Stimulated activated CD4-positive, alpha-beta T cell treated with anti-CD3 and anti-CD28 coated beads, TNF-alpha, amount 100 ng/mL, for 1 hour (primary cell): ENCODE measurements at places on chromosomes 16 and 17.

DNA sequence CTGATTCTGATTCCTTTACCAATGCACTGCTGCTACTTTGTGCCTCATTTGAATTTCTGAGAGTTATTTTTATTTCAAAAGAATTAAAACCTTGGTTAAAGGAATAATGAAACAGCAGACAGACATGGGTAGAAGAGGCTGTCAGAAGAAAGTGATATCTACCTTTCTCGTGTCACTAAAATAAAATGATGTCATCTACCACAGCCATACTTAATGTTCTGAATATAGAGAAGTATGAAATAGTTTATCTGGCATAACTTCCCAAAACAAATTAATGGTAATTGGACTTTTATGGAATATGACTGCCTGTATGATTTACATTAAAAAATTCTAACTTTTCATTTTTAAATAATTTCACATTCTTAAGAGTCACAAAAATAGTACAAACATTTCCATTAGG is 52.5 kb downstream of the EFCAB13 start:
- DNase-seq: no peak

DNA sequence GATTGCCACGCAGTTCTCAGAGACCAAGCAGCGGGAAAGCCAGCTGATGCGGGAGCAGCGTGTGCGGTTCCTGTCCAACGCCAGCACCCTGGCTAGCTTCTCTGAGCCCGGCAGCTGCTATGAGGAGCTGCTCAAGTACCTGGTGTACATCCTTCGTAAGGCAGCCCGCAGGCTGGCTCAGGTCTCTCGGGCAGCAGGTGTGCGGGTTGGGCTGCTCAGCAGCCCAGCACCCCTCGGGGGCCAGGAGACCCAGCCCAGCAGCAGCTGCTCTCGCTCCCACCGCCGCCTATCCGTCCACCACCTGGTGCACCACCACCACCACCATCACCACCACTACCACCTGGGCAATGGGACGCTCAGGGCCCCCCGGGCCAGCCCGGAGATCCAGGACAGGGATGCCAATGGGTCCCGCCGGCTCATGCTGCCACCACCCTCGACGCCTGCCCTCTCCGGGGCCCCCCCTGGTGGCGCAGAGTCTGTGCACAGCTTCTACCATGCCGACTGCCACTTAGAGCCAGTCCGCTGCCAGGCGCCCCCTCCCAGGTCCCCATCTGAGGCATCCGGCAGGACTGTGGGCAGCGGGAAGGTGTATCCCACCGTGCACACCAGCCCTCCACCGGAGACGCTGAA is 15.2 kb downstream of the CACNA1G start:
- DNase-seq: no peak

- no peak for DNase-seq
Measured at GRCh38 chr17:73133911-73134649, 30.7 kb upstream of the SSTR2 start.

DNA sequence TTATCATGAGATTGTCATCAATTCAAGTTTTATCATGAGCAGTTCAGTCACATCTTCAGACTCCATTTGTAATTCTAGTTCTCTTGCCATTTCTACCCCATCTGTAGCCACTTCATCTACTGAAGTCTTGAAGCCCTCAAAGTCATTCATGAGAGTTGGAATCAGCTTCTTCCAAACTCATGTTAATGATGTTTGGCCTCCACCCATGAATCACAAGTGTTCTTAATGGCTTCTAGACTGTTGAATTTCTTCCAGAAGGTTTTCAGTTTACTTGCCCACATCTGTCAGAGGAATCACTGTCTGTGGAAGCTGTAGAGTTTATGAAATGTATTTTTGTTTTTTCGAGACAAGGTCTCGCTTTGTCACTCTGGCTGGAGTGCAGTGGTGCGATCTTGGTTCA is 16.0 kb downstream of the NSRP1 start:
- no peak for DNase-seq

DNA sequence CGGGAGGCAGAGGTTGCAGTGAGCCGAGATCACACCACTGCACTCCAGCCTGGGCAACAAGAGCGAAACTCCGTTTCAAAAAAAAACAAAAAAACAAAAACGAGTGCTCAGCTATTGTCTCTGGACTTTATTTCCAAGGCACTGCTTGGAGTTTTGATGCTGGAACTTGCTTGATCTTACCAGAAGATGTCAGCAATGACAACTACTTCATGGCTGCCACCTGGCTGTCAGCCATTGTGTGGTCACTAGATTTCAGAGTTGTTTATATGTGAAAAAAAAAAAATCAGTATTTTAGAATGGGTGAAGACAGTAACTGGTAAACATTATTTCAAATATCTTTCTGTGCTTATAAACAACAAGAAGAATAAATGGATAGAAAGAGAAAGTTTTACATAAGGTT is 26.3 kb upstream of the OR4D1 start:
- no peak for DNase-seq

GRCh38 chr17:71302721-71303549 is 817.9 kb upstream of the SOX9 start:
- DNase-seq: no peak

DNA sequence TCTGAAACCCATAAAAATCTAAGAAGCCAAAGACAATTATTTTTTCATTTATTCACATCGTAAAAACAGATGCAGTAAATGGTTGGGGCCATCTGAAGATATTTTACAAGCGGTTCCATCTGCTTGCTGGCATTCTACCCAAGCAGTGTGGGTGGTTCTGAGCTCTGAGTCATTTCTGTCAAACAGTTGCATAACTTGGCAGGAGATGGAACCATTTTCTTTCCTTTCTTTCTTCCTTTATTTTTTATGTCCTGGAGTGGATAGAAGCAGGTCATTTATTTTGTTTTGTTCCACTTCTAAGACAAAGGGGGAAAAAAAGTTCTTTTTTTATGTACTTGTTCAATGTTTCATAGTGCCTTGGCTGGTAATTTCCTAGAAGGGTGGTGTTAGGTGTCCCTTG is 1151.9 kb upstream of the GOT2 start:
- DNase-seq: no peak

- DNase-seq: no peak
Measured at GRCh38 chr16:53732296-53732929, 28.5 kb downstream of the FTO start.

DNA sequence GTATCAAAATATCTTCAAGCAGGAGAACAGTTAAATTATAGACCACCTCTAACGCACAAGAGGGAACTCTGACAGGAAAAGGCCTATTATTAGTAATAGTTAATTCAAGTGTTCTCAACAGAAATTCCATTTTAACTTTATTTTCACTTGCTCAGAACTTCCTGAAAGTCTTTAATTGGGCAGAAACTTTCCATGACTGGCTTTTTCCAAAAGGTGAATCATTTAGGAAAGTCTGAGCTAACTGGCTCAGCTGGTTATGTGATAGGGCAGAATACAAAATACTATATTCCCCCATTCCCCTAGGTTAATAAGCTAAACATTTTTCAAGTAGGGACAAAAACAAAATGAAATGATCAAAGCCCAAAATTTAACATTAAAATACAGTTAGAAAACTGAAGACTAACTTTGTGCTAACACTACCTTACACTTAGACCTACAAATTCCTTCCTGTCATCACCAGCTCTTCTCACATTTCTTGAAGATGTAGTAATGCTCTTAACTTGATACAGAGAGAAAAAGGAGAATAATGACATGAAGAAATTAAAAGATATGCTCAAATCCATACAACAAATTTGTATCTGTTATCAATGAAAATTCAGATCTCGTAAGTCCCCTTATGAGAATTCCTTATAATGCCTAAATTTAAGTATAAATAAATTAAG is 31.0 kb downstream of the CFDP1 start:
- no peak for DNase-seq

DNA sequence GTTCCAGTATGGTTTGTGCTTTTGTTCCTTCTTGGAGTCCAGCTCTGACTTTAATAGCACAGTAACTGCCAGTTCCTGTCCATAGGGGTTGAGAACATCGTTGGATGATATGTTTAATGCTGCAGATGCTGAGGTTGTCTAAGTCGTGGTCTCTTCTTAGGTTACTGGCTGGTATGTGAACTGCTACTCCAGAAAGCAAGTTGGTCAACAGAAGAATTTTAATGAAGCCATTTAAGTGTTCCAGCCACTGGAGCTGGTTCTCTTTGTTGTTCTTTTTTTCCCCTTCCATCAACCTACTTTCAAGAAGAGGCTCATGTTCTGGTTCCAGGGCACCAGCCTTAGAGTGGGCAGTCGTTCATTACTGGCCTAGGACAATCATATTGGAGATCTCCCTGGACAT is 140.3 kb upstream of the TBX2 start:
- DNase-seq: no peak

DNA sequence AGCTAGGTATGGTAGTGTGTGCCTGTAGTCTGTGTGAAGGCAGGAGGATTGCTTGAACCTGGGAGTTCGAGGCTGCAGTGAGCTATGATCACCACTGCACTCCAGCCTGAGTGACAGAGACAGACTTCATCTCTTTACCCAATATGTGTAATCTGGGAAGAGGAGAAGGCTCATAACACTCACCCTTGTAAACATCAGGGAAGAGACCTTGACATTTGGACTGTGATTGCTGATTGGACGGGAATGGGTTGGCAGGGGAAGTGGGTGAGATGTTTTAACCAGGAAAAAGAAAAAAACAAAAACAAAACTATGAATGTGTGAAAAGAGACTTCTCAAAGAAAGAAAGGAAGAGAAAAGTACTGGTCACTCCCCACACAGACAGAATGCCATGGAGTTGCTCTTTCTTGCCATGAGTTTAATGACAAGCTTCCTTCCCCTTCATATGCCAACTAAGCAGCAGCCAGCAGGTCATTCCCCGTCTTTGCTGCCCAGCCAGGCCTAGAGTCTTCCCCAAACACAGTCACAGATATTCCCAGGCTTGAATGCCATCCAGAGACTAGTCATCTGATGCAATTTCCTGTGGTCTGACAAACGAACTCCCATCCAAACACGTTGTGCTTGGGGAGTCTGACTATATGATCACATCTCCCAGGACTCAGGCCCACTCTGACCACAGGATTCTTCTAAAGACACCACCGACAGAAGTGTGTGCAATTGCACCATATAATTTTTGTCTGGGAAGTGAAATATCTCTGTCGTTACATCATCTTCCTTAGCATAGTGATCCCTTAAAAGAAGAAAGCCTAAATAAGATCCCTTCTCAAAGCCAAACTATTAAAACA is 3.6 kb upstream of the XAF1 start:
- no peak for DNase-seq

- DNase-seq: no peak
Measured at GRCh38 chr17:1224330-1224729, 44.5 kb upstream of the ABR start.

DNA sequence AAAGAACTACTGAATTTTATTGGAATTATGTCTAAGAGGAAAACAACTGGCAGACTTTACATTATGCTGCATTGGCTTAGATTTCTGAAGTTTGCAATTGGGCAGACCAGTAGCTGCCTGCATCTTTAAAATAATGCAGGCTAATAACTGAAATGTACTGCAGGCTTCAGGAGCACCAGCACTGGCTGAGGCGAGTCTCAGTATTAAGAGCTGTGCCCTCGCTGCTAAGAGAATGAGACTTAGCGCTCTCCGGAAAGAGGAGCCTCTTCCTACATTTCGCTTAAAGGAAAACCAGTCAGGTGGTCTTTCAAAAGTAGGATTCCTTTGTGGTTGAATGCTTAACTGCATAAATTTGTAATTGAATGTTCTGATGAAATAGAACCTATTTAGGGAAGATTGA is 885 bp downstream of the CNTNAP4 start:
- DNase-seq: no peak

DNA sequence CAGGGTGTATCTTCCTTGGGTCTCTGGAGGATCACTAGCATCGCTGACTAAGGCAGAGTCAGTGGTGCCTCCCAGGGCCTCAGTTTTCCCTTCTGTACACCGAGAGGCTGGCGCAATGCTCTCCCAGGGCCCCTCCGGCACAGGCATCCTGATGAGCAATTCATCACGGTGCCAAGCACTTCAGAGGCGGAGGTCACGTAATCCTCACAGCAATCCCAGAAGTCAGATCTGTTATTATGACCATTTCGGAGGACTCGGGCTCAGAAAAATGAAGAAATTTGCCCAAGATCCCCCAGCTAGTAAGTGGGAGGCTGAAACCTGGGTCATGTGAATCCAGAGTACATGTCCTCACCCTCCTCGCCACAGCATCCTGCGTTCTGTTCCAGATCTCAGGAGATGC is 46.5 kb downstream of the AIPL1 start:
- DNase-seq: no peak

DNA sequence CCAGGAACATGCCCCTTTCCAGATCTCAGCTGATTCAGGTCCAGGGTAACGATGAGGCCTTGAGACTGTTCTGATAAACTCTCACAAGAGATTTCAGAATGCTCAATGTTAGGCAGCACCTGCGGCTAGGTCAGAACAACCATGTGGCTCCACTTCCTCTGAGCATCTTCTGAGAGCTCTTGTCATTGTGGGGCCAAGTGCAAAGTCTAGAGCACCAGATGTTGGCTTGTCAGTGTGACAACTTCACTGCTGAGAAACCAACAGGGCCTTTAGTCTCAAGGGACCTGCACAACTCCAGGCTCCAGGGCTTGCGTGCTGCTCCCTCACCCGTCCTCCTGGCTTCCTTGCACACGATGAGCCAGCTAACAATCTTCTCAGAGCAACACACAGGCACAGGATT is 29.0 kb downstream of the FCSK start:
- no peak for DNase-seq

GRCh38 chr16:14496786-14497185 is 133.3 kb downstream of the PARN start:
- no peak for DNase-seq

GRCh38 chr16:19935694-19936093 is 51.0 kb upstream of the GPRC5B start:
- no peak for DNase-seq

DNA sequence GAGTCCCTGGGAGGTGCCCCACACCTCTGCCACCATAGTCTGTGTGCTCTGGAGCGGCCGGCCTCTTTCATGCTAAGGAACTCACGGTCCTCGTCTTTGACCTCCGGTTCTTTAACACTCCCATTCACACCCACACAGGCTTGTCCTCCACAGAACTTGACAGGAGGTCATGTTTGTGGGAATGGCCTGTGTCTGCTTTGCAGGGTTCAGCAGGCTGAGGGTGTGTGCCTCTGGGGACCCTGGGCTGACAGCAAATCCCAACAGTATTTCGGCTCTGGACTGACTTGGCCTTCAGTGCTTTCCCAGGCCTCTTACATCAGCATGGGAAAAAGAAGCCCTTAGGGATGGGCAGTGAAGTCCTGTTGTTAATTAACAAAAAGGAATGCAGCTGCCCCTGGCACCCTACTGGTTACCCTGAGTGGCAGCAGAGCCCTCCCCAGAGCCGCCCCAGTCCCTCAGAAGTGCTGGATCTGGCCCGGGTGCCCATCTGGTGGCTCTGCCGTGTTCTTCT is 35.4 kb upstream of the ADORA2B start:
- DNase-seq: no peak

- DNase-seq: no peak
Measured at GRCh38 chr17:56635641-56636040, 42.1 kb downstream of the NOG start.

- no peak for DNase-seq
Measured at GRCh38 chr17:47815106-47815918, 6.3 kb downstream of the OSBPL7 start.

GRCh38 chr16:27108051-27108770 is 41.5 kb downstream of the C16orf82 start:
- no peak for DNase-seq
